Daoy (cell line): ENCODE measurements at places on chromosomes 5 and 9.

DNA sequence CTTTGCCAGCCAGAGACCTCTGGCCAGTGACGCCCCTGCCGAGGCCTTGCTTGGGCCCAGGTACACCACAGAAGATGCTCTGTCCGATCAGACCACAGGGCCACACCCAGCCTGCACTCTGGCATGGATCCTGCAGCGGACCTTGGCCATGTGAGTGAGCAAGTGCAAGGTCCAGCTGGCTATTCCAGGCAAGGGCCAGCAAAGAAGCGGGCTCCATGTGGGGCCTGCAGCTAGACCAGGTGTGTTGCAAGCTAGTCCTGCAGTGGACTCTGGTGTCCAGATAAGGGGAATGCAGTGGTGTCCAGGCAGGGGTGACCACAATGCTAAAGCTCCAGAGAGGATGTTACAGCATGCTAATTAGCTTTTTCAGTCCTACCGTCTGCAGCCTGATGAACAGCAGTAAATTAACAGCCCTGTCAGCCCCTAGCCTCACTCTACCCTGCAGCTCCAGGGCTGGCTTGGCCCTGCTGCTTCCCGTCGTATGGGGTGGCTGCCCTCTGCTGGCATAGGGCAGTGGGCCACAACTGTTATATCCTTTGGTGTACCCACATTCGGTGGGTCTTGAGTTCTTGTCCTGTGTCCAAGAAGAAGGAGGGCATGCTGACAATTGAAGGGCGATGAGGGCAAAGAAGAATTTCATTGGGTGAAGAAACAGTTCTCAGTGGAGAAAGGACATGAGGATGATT is 284.5 kb upstream of the POU5F2 start:
- no peak for DNase-seq

DNA sequence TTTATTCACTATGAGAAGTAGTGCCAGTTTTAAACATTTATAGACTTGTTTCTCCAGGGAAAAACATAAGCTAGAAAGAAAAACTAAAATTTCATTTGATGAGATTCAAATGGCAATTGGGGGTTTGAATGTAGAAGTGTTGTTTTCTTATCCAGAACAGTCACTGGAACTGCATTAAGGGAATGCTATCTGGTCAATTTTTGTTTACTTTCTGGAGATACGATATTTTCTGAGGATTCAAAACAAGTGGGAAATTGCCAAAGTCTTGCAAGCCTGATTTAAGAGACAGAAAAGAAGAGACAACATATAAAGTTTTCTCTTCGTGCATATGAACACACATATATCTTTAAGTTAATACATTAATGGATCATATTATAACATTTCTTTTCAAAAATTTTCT is 118.4 kb downstream of the NXNL2 start:
- no peak for DNase-seq

GRCh38 chr5:28468166-28468565 is 1429.8 kb upstream of the CDH9 start:
- no peak for DNase-seq

DNA sequence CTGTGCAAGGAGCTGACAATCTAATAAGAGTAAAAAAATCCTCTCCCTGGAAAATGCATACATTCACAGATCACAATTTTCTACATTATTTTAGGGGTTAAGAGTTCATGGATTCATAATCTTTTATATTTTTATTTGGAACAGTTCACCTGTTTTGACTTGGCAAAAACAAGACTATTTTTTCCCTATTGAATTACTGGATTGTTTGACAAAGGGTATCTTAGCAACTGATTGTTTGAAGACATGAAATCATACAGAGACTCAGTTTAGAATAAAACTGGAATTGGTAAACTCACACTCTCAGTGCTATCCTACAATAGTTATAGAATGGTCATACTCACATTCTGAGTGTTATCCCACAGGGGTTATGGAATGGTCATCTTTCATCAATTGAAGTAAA is 358.2 kb upstream of the PTGER4 start:
- DNase-seq, result no peak

DNA sequence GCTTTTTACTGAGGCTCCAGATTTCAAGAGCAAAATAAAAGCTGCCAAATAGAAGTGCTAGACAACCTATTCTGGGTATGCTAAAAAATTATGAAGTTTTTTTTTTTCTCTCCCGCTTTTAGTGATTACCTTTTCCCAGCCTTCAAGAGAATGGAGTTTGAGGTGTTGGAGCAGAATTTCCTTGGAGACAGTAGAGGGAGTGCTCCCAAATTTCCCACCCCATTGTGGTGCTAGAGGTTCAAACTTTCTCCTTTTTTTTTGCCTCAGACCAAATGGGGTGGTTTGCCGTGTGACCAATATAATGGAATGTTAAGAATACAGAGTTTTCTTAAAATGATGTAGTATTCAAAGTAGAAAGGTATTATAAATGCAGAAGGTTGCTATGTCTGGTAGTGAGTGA is 244.2 kb upstream of the RIOK2 start:
- DNase-seq, result no peak

GRCh38 chr5:56175021-56175420 is 58.1 kb downstream of the ANKRD55 start:
- DNase-seq, result no peak

DNA sequence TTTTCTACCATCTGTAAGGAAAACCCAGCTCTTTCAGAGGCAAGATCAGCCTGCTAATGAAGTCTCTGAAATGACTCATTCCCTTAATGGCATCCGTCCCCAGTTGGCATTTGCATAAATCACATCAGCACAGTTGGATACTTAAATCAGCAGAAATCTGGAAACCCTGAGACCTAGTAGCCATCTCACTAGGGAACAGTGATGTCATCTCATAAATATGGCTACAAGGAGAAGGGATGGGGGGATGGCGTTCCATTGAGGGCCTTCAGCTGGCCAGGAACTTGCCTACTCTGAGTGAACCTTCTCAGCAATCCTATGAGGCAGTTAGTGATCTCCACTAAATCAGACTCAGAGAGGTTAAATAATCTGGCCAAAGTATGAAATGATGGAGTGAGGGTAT is 81.8 kb downstream of the CMYA5 start:
- DNase-seq, result peak; percentile 64

GRCh38 chr9:6506571-6506970 is 93.6 kb downstream of the UHRF2 start:
- DNase-seq, result no peak

DNA sequence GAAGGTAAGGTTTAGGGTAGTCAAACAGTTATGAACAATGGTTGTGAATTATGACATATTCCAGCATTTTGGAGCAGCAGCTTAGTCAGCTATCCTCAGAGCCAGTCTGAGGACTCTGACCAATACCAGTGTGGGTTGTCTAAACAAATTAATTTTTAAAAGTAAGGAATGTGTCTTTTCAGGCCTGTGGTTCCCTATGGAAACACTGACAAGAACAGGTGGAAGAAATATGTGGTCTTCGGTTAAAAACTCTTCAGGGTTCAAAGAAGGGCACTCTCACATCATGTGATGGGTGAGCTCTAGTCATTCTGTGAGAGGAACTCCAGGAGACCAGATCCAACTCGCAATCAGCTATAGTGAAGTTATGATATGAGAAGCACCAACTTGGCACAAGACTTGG is 33.5 kb upstream of the ALDOB start:
- no peak for DNase-seq

- no peak for DNase-seq
These were observed 8.4 kb downstream of the PTGES2 start for GRCh38 chr9:128118971-128119665.

DNA sequence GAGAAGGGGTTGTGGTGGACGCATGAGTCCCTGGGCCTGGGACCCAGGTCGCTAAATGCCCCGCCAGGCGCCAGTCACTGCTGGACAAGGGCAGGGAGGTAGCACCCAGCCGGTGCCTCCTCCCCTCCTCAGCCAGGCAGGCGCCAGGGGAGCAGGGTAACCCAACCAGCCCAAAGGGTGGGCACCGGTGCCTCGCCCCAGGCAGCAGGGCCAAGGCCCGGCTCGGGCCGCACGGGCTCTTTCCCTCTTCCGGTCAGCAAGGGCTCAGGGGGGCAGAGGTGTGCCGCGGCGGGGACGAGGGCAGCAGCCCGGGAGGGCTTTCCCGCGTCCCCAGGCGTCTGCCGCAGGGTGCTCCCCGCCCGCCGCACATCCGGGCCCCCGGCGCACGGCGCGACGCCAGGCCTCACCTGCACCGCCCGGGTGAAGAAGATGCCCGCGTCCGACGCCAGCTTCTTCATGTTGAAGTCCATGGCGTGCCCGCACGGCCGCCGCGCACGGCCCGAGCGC is 393 bp downstream of the SH3GLB2 start:
- DNase-seq, result no peak

DNA sequence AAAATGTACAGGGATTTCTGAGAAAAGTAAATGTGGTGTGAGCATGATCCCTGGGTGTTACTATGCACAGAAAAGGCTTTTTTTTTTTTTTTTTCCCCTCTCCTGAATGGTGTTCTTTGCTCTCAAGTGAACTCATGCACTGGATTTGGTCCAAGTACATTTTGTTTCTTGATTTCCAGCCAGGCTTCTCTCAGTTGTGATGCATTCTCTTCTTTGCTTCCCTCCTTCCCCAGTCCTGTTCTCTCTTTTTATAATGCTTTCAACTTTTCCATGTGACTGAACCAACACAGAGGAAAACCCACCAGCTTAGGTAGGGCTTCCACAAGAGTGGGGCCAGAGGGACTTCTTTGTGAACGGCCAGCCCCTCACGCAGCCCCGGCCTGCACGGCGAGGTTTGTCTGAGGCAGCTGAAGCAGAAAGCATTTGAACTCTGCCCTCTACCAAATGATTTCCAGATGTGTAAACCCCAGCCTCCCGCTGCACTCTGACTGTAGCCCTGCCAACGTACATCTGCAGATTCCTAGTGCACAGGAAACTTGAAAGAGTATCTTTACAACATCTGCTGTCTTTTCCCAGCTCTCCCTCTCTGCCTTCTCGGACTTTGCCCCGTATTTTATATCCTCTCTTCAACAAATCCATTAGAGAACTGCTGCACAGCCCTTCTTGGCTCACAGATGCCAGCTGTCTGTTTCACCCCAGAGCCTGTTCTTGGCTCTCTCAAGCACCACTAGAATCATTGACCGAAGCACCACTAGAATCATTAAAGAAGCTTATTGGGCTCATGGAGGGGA is 71.8 kb upstream of the CD180 start:
- DNase-seq, result peak; percentile 83

- DNase-seq, result peak; percentile 71
These were observed 85.4 kb downstream of the TMEM167A start for GRCh38 chr5:82991678-82992323.

DNA sequence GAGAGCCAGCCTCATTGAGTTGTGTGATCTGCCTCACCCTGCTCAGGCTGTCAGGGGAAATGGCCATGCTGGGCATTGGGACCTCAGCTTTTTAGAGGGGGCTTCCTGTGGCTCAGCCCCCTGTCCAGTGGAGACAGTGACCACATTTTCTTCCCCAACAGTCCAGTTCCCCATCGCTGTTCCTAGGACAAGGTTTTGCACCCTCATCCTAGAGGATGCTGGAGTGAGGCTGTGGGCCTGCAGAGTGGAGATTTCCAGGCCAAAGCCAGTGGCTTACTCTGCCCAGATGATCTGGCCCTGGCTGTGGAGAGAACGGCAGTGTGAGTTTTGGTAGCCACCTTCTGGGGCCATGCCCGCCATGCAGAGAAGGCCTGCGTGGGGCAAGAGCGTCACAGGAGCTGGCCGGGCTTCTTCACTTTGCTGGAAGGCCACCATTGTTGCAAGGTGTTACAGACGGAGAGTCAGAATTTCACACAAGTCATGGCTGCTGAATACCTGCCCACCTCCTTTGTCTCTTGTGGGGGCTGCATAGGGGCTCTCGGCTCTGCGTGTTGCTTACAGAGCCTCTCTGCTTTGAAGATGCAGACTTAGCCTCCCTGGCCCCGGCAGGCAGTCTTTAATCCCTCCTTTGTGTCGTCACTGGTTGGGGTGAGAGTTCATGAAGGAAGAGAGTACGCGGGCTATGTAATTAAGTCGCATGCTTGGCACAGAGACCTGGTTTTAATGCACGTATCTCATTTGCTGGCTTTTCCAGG is 35.2 kb upstream of the PITX1 start:
- no peak for DNase-seq

DNA sequence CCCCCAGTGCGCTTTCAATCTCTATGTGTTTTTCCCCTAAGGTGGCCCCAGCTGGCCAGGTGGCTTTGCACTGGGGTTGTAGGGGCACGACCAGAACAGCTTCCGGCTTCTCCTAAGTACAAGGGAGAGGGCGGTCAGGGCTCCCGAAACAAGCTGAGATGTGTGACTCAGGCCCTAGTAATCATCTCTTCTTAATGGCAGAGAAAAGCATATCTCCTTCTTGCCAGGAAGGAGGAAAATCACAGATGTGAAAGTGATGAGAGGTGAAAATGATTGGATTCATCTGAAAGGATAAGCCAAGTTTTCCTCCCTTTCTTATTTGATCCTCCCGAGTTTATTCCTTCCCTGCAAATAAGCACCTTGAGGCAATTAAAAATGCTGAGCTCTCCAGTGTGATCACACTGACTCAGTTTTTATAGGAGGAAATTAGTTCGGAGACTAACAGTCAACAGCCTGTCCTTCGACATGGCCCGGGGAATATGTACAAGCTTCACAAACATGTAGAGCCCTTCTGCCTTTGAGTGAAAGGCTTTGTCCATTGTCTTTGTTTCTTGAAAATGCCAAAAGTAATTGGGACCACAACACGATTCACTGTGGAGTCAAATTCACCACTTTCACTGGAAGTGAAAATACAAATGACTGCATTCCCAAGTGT is 514.8 kb downstream of the PSAT1 start:
- DNase-seq, result peak; percentile 54

DNA sequence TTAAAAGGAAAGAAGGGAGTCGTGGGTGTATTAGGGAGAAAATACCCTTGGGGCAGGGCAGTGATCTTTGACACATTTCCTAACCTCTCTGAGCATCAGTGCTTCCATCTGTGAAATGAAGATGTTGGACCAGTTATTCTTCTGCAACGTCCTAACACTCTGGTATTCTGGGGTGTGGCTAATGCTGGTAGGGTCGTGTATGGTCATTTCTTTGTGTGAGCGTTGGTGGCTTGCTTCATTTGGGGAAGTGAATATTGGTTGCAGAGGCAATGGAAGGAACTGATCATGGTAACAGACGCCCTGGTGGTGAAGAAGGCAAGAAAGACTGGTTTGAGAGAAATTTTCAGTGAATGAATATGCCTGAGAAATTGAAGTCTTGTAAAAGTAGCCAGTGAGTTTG is 67.9 kb upstream of the TTC23L start:
- no peak for DNase-seq

DNA sequence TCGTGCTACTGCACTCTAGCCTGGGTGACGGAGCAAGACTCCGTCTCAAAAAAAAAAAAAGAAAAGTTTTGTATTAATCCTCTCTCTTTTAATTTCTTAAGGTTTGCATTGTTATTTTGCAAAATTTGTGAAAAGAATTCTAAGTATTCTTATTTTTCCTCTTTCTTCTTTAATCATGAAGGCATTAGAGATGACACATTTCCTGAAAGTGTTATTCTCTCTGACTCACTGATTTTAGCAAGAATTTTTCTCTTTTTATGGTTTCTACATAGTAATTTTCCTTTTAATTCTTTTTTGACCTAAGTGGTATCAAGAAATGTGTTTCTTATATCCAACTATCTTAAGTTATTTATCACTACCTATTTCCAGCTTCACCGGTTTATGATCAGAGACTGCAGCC is 78.0 kb downstream of the NSUN2 start:
- DNase-seq, result no peak

DNA sequence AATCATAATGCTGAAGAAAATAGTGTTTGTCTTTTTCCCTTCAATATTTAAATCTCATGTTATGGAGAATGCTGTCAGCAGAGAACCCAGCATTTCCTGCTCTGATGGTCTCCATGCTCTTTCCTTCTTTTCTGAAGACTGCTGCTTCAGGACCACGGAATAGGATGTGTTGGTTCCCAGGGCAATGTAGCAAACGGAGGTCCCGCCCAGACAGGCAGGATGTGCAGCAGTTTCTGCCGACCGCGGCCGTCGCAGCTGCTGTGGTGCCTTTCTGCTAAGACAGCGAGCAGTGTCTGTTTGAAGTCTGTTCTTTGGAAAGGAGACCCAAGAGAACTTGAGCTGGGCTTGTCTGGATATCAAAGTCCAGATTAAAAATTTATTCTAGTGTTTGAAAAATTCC is 654.3 kb downstream of the CCDC171 start:
- peak; percentile 74 for DNase-seq
